ENCODE measurements at places on chromosomes 3 and 15.
A peak's percentile ranks its signal among the peaks of the same experiment; 100 is the strongest.

DNA sequence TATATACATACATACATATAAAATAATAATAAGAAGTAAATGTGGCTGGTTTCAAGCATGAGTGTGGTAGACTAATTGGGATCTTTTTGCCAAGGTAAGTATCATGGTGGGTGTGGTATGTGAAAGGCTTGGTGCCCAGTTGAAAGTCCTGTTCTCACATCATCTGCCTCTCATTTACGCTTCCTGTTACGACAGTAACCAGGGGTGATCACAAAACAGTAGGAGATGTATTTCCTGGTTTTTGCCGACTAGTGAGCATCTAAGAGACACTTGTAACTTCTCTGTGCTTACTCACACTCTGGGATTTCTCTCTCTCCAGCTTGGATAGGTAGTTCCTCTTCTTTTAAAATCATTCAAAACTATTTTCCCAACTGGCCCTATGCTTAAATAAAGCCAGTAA is 1028.3 kb upstream of the NR2F2 start:
- no peak for DNase-seq

GRCh38 chr3:169026543-169027182 is 636.8 kb downstream of the MECOM start:
- peak; percentile 81 for DNase-seq

GRCh38 chr3:35505181-35505580 is 134.1 kb upstream of the ARPP21 start:
- no peak for DNase-seq

DNA sequence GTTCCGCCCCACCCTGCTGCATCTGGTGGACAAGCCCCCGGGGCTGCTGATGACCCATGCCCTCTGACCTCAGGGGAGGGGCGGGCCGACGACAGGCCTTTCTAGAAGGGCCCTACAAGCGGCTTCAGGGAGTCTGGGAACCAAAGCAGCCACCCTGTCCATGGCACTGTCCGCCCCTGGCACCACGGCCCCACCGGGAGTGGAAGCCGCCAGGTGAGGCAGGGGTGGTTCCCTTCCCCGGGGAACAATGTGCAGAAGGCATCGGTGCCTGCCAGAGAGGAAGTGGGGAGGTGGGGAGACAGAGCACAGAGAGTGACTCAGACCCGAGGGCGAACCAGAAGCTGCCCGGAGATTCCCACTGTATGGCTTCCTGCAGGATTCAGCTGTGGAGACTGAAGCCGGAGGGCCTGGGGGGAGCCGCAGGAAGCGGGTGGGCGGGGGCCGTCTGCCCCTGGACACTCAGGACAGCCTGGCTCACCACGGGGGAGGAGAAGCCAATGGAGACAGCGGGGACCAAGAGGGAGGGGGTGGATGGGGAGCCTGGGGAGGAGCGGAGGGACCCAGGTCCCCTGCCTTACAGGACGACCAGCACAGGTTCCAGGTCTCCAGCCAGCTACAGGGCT is 134.0 kb downstream of the TPRA1 start:
- no peak for DNase-seq

- no peak for DNase-seq
Measured at GRCh38 chr3:154430014-154430413, at the start of gene GPR149. TSS of gene GPR149 (minus strand) at chr3:154430190. CDS start at chr3:154429615, 575 bp downstream.

DNA sequence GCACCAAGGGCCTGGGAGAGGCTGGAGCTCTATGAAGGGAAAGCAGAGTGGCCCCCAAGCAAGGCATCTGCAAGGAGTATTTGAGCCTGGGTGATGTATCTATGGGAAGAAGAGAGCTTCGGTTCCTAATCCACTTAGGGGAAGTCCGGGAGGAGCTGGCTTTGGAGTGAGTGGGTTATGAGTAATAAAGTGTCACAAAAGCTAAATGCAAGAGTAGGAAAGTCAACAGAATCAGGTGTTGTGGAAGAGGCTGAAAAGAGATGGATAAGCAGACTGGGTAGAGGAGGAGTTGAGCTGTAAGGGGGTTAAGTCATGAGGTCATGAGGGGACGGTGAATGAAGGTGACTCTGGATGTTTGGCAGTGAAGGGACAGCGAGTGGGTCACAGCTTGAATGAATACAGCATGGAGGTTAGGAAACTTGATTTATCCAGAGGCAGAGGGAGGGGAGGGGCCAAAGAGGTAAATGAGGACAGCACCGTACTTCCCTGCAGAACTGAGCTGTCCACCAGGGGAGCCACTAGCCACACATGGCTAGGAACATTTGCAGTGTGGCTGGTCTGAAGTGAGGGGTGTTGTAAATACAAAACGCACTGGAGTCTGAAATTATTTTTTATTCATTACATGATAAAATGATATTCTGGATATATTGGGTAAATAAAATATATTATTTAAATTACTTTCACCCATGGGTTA is 83.3 kb downstream of the ADCY5 start:
- DNase-seq: no peak
